AG09309 (cell line): ENCODE measurements at places on chromosomes 6 and 20.

DNA sequence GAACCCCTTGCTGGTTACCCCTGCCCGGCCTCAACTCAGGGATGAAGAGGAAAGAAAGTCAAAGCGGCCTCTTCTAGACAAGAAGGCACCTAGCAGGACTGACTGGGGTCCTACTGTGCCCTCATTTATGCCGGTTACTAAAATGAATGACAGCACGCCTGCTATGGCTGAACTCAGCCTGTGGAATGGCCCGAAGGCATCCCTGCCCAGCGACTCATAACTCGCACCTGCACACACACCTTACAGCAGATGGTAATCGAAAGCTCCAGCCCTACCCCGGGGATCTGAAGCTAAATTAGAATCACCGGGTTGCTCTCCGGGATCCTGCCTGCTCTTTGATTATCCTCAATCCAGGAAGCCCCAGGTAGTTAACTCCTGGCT is 747 bp upstream of the TXNDC5 start:
- DNase-seq, result no peak

DNA sequence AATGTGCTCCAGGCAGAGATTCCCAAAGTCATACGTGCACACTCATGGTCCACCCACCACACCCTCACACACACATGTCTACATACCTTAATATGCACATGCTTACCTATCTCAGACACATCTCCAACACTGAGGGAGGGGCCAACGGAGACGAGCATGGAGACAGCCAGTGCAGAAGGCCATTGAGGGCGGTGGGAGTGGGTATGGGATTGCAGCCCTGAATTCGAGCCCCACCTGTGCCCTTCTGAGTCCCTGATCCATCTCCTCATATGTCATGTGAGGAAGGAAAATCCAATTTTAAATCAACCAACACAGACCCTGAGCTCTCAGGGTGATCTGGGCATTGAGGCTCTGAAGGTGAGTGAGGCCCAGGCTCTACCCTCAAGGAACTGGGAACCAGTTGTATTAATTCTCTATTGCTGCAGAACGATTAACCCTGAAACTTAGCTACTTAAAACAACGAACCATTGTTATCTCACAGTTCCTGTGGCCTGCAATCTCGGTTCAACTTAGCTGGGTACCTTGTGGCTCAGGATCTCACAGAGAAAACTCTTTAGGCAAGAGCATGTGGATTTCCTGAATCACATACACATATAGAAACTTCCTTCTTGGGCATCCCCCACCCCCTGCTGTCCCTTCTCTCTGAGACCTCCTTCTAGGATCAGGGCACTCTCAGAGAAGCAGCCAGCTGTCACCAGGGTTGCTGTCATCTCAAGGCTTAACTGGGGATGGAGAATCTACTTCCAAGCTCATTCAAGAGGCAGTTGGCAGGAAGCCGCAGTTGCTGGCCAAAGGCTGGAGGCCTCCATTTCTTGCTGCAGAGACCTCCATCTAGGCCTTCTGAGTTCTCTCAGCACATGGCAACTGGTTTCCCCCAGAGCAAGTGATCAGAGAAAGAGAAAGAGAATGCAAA is 28.3 kb downstream of the GLP1R start:
- no peak for DNase-seq

DNA sequence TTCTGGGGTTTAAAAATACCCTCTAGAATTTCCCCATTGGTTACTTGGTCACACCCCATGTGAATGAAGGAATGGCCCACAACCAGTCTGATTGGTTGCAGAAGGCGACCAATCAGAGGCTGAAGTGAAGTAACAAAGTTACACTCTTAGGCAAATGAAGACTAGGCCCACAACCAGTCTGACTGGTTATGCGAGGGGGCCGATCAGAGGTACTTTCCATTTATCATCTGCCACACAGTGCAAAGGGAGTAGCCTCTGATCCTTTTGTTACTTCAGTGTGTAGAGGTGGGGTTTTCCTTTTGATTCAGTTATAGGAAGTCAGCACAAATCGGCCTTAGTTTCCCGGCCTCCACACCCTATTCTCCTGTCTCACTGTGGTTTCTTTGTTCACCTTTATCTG is 61.2 kb upstream of the SGK1 start:
- no peak for DNase-seq

DNA sequence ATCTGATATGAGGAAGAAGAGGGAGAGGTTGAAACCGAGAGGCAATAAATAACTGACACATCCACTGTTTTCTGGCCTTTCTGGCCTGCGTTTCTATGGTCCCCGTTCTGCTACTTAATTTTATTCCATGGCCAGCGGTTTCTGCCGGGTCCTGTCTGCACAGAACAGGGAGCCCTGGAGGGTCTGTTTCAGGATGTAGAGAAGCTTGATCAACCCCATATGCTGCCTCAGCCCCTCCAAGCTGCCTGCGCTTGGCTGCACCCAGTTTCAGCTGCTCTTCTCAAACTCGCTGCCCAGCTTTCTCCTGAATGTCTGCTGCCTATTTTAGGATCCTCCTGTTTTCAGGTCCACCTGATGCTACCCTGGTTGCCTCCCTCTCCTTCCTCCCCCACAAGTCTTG is 18.5 kb upstream of the PACSIN1 start:
- DNase-seq, result no peak

DNA sequence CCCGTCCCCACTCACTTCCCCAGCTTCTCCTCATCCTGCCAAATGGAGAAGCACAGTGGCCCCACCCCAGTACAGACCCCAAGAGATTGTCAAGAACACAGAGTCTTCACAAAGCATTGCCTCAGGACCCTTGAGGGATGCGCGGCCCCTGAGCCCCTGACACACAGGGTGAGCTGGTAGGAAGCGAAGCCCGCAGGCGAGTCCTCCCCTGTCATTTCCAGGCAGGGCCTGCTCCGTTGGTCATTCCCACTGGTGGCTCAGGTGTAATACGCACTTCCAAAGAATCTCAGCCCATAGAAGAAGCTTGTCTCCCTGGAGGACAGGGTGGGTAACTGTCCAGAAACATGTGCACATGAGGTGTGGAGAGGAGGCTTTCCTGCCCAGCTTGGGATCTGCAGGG is 404.2 kb downstream of the THBS2 start:
- no peak for DNase-seq

DNA sequence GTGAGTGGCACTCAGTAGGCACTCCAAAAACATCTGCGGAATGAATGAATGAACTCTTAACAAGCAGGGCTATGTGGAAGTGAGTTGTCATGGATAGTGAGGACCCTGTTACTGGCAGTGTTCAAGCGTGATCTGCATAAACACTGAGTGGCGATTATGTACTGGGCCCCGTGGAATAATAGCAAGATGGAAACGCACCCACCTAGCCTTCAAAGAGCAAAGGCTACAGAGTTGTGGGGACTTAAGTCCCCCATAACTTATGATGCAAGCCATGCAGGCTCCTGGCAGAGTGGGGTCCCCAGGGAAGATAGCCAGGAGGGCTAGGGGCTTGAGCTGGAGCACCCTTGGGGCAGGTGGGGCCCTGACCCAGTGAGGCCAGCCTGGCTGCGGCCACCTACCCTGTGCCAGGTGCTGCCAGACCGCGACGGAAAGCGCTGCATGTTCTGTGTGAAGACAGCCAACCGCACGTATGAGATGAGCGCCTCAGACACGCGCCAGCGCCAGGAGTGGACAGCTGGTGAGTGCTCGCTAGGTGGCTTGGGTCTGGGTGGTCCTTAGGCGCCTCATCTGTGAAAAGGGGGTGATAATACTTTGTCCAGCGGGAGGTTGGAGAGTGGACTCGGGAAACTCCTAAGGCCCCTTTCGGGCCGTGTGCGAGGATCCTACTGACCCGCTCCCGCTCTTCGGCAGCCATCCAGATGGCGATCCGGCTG is 20.0 kb downstream of the DEF6 start:
- DNase-seq, result no peak

- DNase-seq, result no peak
These were observed 3.0 kb downstream of the EIF6 start for GRCh38 chr20:35281506-35282101.

GRCh38 chr6:98033617-98034016 is 750.6 kb upstream of the MMS22L start:
- no peak for DNase-seq

DNA sequence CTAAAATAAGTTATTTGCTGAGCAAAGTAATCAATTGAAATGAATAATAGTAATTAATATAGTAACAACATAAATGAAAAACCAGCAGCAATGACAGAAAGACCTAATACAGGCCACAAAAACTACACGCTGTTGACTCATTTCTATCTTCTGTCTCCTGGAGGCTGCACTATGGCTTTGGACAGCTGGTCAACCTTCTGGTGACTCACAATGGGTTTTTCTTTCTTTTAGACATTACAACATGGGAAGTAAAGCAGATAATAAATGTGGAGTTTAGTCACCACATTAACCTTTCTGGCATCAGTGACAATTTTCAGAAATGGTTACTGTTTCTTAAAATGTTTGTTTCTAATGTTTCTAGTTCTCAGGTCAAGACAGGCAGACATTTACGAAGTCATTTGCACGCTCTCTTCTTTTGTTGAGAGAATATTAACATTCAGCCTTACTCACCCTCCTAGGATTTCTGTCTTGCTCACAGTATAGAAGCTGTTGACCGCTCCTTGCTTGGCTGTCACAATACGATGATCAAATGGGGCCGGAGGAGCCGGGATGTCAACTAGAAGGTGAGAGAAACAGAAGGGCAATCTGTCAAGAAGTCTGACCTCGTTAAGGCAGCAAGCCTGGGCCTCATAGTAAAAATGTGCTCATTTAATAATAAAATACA is 62.2 kb downstream of the MYLK4 start:
- peak; percentile 59 for DNase-seq

GRCh38 chr20:20297181-20297580 is 70.7 kb upstream of the INSM1 start:
- no peak for DNase-seq

DNA sequence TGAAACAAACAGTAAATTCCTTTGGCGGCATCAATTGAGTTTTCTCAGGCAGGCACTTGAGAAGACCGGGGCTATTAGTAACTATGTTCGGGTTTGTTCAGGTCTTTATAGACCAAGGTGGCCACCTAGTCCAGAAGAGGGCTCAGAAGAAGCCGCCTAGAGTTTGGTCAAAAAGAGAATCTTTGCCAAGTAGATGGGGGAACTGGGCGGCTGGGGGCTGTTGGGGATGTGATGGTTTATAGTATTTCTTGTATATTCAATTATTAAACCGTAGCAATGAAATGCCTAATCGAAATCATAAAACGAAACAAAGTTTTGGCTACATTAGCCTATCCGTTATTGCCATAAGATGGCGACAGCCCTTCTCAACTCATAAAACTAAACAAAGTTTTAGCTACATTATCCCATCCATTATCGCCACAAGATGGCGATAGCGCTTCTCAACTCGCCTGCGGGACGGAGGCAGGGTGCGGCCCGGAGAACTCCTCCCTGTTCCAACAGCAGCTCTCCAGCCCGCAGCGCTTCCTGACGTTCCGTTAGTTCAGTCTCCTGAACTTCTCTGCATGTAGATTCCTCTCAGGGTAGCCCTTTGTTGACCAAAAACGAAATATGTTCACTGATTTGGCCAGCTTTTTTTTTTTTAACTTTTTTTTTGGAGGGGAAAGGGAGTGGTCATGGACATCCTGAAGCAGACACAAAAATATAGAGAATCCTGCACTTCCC is 120.5 kb upstream of the PRSS16 start:
- peak; percentile 65 for DNase-seq

DNA sequence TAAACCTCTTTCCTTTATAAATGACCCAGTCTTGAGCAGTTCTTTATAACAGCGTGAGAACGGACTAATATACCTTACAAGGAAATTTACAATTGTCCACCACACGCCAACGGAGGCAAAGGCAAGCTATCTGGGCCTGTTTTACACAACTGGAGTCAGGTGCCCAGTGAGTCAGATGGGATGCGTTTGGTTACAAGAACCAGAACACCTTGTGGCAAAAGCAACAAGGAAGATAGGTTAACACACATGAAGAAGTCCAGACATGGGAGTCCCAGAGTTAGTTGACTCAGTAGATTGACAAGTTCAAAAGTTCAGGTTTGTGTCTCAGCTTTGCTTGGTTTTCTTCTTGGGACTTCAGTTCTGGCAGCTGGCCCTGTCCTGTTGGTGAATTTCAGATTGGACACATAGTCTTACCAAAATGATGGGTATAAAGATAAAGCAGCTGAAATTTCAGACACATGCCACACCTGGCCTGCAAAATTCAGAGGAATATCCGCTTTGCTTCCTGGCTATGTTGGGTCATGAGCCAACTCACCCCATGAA is 97.9 kb downstream of the PXDC1 start:
- DNase-seq, result no peak

- DNase-seq, result no peak
These were observed 59.6 kb upstream of the SPDEF start for GRCh38 chr6:34615574-34616226.

DNA sequence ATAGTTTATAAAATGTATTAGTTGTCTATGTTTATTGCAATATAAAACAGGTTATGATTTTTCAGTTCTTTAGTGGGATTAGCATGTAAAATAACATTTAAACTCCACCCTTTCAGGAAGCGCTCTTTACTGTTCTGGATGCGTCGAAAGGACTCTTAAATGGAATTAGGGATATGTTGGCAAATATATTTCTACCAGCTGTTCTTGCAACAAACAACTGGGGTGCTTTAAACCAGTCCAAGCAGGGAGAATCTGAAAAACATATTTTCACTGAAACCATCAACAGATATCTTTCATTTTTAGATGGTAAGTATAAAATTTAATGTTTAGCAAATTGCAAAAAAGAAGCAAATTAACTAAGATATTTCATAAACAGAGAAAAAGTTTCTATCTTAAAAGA is 21.8 kb downstream of the DNAH8 start:
- no peak for DNase-seq

DNA sequence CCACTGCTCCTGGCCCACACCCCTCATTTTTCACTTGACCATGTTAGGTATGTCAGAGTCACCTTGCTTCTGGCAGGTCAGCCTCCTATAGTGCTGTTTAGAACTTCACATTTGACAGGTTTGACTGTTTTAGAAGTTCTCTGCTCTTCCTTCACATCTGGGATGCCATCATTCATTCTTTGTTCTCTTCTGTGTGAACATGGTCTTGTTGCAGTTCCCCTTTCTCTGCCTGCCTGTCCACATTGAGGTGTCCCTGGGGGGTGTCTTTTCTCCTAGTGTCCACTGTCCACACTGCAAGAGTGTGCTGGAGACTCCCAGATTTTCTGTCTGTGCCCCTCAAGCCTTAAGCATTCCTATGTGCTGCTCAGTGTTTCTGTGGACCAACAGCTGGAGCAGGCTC is 89.5 kb downstream of the JARID2 start:
- DNase-seq, result no peak

GRCh38 chr6:140284871-140285270 is 910.4 kb upstream of the CITED2 start:
- DNase-seq, result no peak

DNA sequence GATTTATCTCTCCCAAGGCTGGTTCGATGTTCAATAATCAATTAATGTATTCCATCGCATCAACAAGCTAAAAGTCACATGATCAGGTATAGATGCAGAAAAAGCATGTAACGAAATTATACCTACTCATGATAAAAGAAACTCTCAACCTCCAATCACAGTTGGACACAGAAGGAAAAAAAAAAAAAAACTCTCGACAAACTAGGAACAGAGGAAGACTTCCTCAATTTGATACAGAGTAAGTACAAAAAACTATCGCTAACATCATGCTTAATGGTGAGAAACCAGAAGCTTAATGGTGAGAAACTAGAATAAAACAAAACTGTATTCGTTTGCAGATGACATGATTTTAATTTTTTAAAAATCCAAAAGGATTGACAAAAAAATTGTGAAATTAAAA is 62.0 kb upstream of the SMIM29 start:
- DNase-seq, result no peak
